Bronchial epithelial cell (primary cell): ENCODE measurements at places on chromosomes 11 and 22. TPM values are rescaled to one million over a fixed set of nuclear protein-coding genes. Genes with fewer than 3 reads are reported as not detected.

TMA7B gene
- total RNA-seq: not detected in 2 replicates

KCNQ1 gene
- 1.0 and 1.6 TPM in 2 replicates for total RNA-seq

GRCh38 chr11:49302360-49302759, 94.0 kb upstream of the FOLH1 start:
- no peak for DNase-seq

DNA sequence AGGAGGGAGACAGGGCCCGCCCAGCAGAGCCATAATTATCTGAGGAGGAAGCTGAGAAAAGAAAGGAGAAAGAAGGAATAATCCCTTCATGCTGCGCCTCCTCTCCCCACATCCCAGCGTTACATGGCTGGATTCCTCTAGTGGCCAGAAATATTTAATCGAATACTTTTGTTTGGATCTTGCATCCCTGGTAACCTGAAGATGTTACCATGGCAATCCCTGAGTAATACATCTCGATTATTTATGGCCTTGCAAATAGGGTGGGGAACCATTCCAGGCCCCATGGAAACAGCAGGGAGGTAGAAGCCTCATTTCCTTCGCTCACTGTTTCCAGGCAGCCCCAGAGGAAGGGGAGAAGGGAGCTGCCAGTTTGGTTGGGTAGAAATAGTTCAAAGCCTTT, 357.7 kb downstream of the BUD13 start:
- no peak for DNase-seq

- DNase-seq: no peak
Measured at GRCh38 chr22:36469094-36469710, 12.2 kb downstream of the TXN2 start.

DNA sequence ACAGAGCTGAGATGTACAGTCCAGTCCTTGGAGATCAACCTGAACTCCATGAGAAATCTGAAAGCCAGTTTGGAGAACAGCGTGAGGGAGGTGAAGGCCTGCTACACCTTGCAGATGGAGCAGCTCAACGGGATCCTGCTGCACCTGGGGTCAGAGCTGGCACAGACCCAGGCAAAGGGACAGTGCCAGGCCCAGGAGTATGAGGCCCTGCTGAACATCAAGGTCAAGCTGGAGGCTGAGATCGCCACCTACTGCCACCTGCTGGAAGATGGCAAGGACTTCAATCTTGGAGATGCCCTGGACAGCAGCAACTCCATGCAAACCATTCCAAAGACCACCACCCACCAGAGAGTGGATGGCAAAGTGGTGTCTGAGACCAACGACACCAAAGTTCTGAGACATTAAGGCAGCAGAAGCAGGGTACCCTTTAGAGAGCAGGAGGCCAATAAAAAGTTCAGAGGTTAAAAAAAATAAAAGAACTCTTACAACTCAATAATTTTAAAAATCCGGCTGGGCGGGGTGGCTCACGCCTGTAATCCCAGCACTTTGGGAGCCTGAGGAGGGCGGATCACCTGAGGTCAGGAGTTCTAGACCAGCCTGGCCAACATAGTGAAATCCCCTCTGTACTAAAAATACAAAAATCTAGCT, 69.9 kb upstream of the RTL6 start:
- peak; percentile 34 for DNase-seq

- DNase-seq: no peak
Measured at GRCh38 chr11:73797457-73797856, 9.8 kb downstream of the MRPL48 start.
